ENCODE measurements at places on chromosomes 13 and 19. TPM values are rescaled to one million over a fixed set of nuclear protein-coding genes. Genes with fewer than 3 reads are reported as not detected.

DACT3 gene
- 7.1 TPM for total RNA-seq

DNA sequence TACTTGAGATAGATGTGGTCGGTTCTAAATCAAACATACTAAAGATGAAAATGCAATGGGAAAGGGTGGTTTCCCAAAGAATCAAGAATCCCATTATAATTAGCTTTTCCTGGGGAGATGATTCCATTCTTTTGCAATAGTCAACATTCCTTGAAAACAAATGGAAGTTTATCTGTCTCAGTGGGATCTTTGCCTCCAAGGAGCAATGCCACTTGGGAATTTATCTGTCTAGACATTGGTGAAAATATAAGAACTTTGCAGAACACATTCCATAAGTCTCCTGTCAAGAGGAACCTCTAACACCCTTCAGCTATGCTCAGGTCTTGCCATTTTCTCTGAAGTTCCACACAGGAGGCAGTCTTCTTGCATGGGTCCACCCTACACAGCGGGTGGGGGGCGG is 152.5 kb downstream of the KCTD12 start:
- DNase-seq, result no peak
- no peak overlapping the region for H3K4me3 ChIP-seq
- H3K4me1 ChIP-seq, result no peaks in the 10 kb centered on the region
- H3K36me3 ChIP-seq, result no peaks in the 10 kb centered on the region
- H3K27ac ChIP-seq, result no peak overlapping the region
- no peaks in the 10 kb centered on the region for H3K27me3 ChIP-seq

SAFB2 gene
- total RNA-seq, result 58.1 TPM

- peak overlapping the region; percentile 92 for H3K27ac ChIP-seq
- H3K4me1 ChIP-seq, result no peaks in the 10 kb centered on the region
- no peaks in the 10 kb centered on the region for H3K27me3 ChIP-seq
- H3K36me3 ChIP-seq, result no peaks in the 10 kb centered on the region
- no peak overlapping the region for H3K4me3 ChIP-seq
These were observed 62.0 kb downstream of the COL4A1 start for GRCh38 chr13:110244976-110245375.

CYP4F12 gene
- 55.9 TPM for total RNA-seq
